ENCODE measurements at places on chromosomes 13 and 19.

DNA sequence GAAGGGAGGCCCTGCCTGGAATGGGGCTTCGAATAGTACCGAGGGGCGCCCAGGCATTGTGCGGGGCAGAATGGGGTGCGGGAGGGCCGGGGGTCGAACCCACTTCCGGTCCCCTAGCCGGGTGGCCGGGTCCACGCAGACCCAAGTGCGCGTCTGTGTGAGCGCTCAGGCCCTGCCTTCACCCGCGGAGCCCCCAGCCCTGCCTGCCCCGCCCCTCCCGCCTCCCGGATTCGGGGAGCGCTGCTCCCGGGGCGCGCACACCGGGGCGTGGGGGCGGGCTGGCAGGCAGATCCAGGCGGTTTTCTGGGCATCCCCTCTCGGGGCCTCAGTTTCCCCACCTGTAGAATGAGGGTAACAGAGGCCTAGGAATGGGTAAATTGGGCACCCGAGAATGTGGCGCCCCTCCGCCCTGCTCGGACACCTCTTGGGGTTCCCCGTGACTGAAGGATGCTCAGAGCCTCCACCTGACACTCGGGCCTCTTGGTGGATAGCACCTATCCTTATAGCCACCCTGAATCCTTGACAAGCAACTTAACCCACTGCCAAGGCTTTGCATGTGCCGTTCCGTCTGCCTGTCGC is 682 bp downstream of the PIK3R2 start:
- no peak for DNase-seq

DNA sequence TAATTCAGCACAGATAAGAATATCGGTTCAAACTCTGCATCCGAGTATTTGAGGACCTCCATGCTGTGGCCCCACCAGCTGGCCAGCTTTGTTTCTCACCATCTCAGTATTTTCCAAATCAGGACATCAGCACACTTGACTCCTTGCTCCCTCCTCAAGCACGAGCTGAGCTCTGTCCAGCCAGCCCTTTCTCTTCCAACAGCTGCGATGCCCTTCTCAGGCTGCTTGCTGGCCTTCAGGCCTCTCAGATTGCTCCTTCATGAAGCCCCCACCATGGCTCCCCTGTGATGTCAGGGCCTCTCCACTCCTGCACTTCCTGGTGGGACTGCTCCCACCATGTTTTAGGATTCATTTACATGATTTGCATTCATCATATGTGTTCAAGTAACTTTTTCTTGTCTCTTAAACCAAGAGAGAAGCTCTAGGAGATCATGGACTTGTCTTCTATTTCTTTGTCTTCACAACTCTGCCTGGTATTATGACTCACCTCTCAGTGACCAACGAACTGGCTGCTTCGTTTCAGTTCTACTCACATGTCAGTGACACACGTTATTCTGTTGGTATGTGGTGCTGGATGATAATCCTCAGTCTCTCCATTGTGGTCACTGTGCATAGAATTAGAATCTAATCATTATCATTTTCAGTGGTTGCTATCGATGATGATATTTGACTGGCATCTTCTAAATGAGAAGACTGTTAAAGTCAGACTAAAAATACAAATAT is 471.7 kb downstream of the EFNB2 start:
- DNase-seq = no peak

GRCh38 chr13:20140487-20140886 is 20.4 kb downstream of the GJA3 start:
- DNase-seq = no peak

GRCh38 chr13:95865080-95865615 is 188.1 kb downstream of the UGGT2 start:
- no peak for DNase-seq
